HL-60 (cell line): ENCODE measurements at places on chromosomes 11 and 22.

- DNase-seq = no peak
Observed at GRCh38 chr11:37657645-37658044, 1059.6 kb upstream of the RAG2 start.

DNA sequence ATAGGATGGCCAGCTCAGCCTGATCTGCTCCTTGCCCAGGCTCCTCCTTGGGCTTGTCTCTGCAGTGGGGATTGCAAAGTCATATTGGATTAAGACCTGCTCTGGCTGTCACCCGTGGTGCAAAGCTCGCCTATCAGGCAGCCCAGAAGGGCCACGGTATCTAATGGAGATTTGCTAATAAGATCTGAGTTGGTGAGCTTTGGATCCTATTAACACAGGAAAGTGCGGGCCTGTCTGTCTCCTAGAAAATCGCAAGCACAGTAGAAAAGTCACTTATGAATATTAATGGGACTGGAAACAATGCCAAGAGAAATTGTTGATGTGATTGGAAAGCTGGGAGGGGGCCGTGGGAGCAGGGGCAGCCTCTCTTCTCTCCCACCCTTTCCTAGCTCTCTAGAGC, 72.8 kb downstream of the CHST1 start:
- DNase-seq = no peak

DNA sequence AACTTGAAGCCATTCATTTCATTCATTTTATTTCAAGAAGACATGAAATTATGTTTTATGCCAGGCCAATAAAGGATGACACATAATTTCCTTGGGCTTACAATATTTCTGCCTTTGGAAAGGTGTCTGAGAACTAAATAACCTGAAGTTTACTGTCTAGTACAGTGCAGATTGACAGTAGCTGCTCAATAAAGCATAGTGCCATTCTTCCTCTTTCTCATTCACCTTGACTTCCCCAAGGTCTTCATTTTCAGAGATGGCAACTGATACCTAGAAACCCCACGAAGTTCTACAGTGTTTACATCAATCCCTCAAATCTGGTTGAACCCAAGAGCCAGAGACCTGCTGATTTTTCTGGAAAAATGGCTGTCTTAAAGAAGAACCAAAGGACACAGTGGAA, 144.3 kb upstream of the SYN3 start:
- no peak for DNase-seq

GRCh38 chr11:85951428-85952107, 96.4 kb downstream of the CCDC83 start:
- DNase-seq = no peak

- DNase-seq = no peak
Observed at GRCh38 chr11:10728789-10729472, 22.1 kb upstream of the CTR9 start.
